CD8-positive, alpha-beta T cell (primary cell): ENCODE measurements at places on chromosomes 7 and 10.

DNA sequence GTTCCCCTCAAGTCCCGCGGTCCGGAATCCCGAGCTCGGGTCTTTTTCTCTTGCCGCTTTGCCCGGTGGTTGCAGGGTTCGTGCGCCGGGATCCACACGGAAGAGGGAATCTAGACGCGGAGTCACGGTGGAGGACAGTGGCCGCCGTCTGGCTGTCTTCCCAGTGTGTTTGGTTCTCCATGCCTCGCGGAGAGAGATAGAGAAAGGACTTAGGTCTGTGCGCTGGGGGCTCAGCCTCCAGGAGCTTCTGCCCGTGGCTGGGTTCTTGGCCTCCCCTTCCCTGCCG, 1.6 kb downstream of the FFAR4 start:
- no peak for DNase-seq

- DNase-seq: no peak
Observed at GRCh38 chr7:70208236-70209063, 610.2 kb downstream of the AUTS2 start.

- no peak for DNase-seq
Observed at GRCh38 chr7:157476201-157476600, 139.4 kb downstream of the DNAJB6 start.

GRCh38 chr7:27603813-27604212, 58.9 kb downstream of the HIBADH start:
- no peak for DNase-seq

GRCh38 chr10:132841615-132841975, 55.6 kb upstream of the NKX6-2 start:
- DNase-seq: no peak

DNA sequence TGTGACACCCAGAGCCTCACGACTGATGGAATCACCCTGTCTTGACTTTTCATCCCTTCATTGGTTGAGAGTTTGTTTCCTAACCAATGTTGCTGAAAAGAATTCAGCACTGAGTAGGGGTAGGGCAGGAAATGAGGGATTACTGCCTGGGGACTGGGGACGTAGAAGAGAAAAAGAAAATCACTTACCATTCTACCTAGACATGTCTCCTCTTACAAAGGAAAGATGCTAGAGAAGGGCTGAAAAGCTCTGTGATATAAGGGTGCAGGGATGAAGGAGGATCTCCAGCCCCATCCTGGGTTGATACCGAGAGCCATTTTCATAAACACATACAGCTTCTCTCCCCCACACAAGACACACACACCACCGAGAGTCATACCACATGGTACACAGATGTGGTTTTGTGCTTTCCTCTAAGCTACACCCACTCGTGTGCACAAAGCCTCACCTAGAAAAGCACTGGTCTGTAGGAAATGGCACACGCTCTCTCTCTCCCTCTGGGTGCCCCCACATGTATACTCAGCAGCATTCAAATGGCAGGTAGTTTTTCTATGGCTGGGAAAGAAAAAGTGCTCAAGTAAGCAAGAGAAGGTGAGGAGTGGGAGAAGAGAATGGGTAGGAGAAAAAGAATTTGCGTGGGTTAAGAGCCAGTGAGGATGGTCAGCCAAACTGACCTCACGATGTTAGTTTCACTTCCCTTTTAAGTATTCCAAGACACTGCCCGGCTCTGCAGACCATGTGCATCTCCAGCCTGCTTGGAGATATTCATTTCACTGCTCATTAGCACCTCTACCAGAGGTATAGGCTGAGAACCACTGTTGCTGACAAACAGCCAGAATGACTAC, 85.8 kb downstream of the CALD1 start:
- peak; percentile 44 for DNase-seq
